ENCODE measurements at places on chromosomes 3 and 15.

GRCh38 chr3:25515171-25515570 lies 87.1 kb downstream of the RARB start:
- DNase-seq: no peak

- DNase-seq: no peak
Measured at GRCh38 chr3:121063628-121064027, 155.6 kb downstream of the STXBP5L start.

GRCh38 chr3:73493543-73494308 lies 131.0 kb downstream of the PDZRN3 start:
- DNase-seq: no peak

DNA sequence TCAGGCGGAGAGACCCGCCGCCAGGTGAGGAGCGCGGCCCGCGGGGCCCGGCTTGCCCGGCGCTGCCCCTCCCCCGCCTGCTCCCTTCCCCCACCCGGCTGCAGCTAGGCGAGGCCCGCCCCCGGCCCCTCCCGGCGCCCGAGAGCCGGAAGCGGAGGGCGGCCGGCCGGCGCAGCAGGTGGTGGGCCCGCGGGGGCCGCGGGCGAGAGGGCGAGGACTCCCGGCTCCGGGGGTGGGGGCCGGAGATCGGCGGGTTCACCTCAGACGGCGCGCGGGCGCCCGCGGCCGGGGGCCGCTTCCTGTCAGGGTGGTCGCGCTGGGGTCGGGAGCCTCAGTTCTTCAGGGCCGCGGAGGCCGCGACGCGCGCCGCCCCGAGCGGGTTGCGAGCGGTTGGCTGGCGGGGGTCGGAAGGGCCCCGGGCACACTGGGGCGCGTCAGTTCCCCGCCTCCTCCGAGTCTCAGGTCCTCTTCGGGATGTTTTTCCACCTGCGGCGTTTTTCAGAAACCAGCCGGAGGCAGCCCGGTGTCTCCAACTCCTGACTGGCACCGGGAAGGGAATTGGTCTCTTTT lies 395 bp downstream of the ZFAND6 start:
- DNase-seq: peak; percentile 89

- no peak for DNase-seq
Measured at GRCh38 chr3:46061887-46062286, 34.6 kb upstream of the XCR1 start.

- no peak for DNase-seq
Measured at GRCh38 chr3:160052385-160053047, 63.9 kb downstream of the IL12A start.

- DNase-seq: no peak
Measured at GRCh38 chr3:56593455-56594158, 36.6 kb downstream of the CCDC66 start.

GRCh38 chr3:183988216-183988790 lies 29.4 kb downstream of the ABCC5 start:
- DNase-seq: no peak
